Activated T-cell treated with anti-CD3 and anti-CD28 coated beads for 1 hour (primary cell): ENCODE measurements at places on chromosomes 6 and 20.

- no peak for DNase-seq
Measured at GRCh38 chr6:159999240-159999671, 30.4 kb downstream of the IGF2R start.

DNA sequence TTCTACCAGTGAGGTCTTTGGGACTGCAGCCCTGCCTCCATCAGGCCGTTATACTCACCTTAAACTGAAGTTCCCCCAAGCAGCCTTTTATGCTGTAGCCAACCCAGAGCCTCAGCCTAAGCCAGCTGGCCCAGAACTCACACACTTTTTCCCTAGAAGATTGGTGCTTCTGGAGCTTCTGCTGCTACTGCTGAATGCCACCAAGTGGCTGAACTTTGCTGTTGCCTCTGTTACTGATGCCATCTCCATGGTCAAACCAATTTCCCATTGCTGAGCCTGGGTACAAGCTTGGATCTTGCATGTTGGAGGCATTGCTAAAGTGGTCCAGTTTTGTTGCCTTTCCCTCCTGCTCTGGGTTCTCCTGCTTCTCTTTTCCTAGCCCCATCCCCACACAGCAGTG is 15.0 kb upstream of the TBX18 start:
- no peak for DNase-seq

DNA sequence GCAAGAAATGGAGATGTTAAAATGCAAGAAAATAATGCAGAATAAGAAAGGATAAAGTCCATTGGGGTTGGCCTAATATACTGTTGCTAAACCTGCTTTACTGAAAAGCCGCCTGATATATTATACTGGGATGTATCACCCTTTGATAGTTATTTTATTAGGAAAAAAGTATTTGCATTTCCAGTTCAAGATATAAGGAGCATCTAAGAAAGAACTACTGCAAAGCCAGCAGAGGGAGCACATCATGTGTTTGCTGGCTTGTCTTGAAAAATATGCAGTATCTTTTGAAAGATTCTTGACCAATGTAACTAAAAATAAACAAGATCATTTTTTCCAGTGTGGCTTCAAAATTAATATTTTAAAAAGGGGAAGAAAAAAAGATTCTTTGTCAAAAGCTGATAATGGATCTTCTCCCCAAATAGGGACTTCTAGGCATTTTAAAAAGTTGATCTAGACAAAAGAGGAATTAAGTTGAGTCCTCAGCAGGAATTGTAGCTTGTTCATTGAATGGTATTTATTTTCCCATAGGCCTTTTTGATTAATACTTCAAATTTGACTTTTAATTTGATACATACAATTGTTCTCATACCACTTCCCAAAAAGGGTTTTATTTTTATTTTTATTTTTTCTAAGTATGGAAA is 214.9 kb downstream of the ZFAND3 start:
- DNase-seq = no peak

GRCh38 chr6:34926655-34927054 is 37.6 kb downstream of the ANKS1A start:
- DNase-seq = no peak

- DNase-seq = no peak
Measured at GRCh38 chr6:167267921-167268401, 23.2 kb upstream of the UNC93A start.

- DNase-seq = no peak
Measured at GRCh38 chr20:51553897-51554486, 11.5 kb upstream of the NFATC2 start.

DNA sequence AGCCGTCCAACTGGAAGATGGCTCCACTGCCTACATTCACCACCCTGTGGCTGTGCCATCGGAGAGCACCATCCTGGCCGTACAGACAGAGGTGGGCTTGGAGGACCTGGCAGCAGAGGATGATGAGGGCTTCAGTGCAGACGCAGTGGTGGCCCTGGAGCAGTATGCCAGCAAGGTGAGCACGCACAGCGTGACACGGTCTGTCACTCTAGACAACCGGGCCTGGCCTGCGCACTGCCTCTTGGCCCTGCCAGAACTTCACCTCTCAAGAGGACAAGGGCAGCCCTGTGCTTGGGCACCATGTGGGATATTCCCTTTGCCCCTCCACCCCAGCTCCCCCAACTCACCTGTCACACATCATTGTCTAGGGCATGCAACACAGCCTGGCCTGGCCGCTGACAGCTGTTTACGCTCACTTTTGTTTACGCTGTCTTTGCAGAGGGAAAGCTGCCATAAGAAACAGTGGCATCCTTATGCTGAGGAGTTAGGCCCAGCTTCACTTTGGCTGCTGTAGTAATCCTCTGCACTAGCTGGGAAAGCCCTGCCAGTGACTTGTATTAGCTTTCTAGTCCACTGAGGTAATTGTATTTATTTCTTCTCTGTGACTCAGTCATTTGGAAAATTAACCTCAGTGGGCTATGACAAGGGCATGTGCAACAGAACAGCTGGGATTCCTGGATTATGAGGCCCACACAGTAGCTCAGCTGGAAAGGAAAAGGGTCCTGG is 9.8 kb upstream of the DEF6 start:
- DNase-seq = no peak

DNA sequence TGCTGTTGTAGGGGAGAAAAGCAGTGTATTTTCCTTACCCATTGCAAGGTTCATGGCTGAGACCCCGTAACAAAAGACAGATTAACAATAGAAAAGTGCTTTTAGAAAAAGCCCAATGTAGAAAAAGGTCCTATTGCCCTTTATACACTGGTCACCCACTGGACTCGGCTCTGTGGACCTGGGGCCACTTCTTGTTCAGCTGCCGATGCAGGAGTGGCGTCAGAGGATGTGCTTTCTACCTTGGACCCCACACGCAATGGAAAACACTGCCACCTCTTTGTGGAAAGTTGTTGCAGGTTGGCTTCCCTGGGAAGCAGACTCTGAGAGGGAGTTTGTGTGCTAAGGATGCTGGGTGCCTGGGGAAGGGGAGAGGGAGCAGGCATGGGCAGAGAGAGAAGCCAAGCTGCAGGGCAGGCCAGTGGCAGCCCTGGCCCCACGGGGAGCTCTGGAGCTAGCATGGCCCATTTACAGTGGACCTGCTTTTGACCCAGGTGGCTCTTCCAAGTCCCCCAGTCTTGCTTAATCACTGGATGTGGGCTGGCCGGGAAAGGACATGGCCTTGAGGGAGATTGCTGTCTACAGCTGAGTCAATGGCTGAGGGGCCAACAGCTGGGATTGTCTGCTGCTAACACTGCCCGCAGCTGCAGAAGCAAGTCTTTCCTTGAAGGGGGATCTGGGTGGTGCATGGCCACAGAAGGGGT is 142.9 kb downstream of the CDC5L start:
- DNase-seq = no peak

GRCh38 chr6:14633479-14633878 is 515.9 kb downstream of the CD83 start:
- DNase-seq = no peak

- DNase-seq = no peak
Measured at GRCh38 chr6:79305020-79305419, 70.5 kb upstream of the HMGN3 start.
